ENCODE measurements at places on chromosomes 1 and 21.

DNA sequence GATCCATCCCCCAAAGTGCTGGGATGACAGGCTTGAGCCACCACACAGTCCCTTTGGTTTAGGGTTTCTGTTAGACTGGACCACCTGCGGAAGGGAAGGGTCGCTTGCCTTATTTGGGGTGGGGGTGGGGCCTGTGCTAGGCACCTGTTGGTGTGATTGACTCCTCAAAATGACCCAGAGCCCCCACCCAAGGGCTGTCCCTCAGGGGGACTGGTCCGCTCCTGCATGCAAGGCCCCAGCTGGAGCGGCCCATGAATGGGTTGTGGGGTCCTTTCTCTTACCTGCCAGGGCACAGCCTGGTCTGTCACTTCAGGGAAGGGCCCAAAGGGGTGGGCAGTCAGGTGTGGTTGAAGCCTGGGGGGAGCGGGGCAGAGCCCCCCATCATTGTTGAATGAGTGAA lies 1.8 kb upstream of the CSTB start:
- DNase-seq: no peak

GRCh38 chr21:19508844-19509243 lies 1105.3 kb upstream of the TMPRSS15 start:
- no peak for DNase-seq

DNA sequence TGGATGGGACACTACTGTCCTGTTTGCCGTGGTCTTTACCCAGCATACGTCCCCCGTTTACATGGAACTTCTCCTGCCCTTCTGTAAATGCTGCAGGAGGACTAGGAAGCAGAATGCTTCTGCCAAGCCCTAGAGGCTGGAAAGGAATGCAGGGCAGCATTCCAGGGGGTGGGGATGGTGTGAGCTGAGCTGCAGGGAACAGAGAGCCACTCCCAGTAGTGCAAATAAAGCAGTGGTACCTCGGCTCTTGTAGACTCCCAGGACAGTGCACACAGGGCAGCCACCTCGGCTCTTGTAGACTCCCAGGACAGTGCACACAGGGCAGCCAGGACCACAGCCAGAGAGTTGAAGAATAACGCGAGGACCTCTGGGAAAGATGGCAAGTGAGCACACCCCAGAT lies 35.4 kb downstream of the PTPRU start:
- no peak for DNase-seq

DNA sequence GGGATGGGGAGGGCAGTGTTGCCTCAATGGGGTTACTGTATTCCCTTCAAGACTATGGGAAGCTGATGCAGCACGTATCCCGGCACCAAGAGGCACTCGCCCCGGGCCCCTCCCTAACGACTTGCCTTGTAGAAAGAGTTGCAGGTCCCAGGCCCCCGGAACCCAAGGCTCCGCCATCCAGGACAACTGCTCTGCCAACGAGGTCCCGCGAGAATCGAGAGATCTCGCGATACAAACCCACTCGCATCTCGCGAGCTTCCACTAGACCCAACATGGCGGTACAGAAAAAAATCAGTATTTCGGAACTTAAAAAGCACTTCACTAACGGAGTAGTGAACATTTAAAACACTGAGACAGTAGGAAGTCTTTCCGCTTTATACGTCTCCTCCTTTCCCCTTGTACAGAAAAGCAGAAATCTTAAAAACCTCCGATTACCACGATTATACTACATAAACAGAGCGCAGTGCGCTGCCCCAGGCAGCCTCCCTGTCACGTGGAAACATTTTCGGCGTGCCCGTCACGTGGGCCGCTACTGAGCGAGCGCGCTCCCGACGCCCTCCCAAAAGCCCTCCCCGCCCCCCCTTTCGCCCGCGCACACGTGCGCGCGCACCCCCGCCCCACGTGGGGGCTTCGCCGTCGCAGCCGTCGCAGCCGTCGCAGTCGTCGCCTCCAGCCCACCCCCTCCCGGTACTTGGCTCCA lies at the start of gene ZZZ3:
ZZZ3 (minus strand) TSS at position 199 of the 700 bp plus-strand sequence. CDS start 49,304 bp downstream, outside the sequence.
- DNase-seq: peak; percentile 90

GRCh38 chr1:7810395-7810794 lies 26.3 kb downstream of the PER3 start:
- DNase-seq: peak; percentile 35

DNA sequence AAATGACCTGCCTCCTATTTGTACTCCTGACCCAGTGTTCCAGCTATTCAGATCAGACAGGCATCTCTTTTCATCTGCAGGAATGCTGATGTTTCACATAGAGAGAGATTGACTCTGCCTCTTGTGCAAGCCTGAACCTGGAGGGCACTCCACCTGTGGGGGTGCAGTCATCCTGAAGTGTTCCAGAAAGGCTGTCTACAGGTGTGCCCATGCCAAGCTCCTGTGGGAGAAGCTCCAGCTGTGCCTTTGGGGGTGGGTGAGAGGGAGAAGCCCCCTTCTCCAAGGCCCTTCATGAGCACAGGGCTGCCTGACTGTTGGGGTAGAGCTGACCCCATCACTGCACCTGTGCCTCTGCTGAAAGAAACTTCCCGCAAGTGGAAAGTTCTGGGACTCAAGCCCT lies 22.8 kb downstream of the IFI44 start:
- no peak for DNase-seq

GRCh38 chr1:98989556-98989907 lies 15.1 kb downstream of the PLPPR5 start:
- no peak for DNase-seq

GRCh38 chr1:216721863-216722262 lies 1.4 kb downstream of the ESRRG start:
- DNase-seq: no peak

GRCh38 chr1:7783178-7783711 lies 846 bp upstream of the PER3 start:
- peak; percentile 43 for DNase-seq

DNA sequence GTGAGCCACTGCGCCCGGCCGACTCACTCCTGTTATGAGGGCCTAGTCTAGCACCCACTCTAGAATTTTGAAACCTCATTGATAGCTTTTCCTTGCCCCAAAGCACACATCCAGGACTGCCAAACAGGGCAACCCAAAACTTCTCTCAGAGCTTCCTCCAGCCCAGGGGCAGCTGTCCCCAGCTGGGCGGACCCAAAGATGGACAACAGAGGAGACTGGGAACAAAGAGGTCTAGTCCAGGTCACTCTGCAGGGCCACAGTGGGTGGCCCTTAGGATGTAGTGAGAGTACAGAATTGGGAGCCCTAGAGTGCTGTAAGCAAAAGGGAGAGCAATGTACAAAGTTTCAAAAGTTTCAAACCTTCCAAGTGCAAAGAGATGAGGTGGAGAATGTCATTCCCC lies 1.2 kb downstream of the CD34 start:
- DNase-seq: no peak

DNA sequence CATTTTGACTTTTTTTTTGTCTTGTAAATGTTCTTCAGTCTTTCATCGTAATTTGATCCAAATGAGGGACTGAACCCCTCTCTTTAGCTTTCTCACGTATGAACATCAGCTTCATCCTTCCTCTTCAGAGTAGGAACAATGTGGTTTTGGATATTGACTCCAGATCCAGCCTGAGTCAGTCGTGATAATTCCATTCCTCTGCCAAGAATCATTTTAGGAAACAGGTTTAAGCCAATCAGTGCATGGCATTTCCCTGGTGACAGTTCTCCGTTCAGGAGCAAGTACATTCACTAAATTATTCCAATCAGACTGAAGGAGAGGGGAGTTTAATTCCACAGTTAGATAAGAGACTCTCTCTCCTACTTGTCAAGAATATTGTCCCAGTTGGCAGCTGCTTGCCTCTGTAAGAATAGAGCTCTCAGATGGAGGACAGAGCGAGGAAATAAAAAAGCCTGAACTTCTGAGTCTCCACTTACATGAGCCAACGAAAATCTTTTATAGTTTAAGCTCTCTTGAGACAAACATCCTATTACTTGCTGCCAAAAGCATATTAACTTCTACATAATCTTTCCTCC lies 18.6 kb downstream of the RHOU start:
- DNase-seq: no peak

DNA sequence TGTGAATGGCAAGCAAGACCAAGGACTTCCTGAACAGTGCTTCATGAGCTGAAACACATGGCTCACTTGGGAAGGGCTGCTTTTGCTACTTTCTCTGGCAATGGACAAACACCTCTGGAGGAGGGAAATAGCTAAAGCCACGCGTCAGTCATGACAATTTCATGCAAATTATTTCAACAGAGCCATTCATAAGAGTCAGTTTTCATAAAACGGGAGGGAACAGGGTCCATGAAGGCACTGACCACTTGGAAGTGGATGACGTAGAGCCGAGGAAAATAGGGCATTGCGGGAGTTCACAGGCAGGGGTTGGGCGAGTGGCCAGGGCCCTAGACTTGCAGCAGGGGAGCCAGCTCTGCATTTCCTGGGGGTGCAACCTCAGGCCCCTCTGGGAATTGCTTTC lies 43.9 kb downstream of the SDC3 start:
- no peak for DNase-seq

DNA sequence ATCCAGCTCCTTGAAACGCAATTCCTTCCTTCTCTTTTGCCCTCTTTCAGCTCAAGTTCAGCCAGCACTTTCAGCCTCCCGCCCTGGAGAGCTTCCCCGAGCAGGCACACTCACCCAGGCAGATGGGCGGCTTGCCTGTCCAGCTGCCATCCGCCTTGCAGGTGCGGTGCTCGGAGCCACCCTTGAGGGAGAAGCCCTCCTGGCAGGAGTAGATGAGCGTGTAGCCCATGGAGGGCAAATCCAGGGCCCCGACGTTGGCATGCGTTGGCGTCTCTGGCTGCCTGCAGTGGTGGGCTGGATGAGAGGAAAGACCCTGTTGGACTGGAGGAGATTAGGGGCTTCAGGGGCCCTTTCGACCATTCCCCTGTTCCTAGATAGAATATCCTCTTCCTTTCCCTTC lies 60.5 kb downstream of the ZSCAN20 start:
- DNase-seq: no peak

GRCh38 chr1:223126741-223127140 lies 16.3 kb downstream of the TLR5 start:
- no peak for DNase-seq

DNA sequence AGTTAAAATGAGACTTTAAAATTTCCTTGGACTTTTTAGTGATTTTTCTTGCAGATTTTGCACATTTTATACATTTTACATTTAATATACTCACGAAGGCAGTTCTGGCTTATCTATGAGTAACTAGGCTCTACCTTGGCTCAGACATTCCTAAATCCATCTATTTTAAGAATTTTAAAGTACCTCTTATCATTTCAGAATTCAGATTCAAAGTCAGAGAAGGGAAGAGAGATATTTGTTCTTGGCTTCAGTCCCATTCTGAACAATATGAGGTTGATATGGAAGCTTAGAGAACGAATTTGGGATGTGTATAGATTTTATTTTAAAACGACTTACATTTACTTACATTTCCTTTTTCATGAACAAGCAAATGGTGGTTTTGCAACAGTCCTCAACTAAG lies 230.2 kb downstream of the LMO4 start:
- DNase-seq: no peak

GRCh38 chr1:174224641-174225040 lies 65.3 kb downstream of the RABGAP1L start:
- no peak for DNase-seq

- no peak for DNase-seq
Measured at GRCh38 chr1:107552781-107553180, 411.9 kb downstream of the NTNG1 start.

DNA sequence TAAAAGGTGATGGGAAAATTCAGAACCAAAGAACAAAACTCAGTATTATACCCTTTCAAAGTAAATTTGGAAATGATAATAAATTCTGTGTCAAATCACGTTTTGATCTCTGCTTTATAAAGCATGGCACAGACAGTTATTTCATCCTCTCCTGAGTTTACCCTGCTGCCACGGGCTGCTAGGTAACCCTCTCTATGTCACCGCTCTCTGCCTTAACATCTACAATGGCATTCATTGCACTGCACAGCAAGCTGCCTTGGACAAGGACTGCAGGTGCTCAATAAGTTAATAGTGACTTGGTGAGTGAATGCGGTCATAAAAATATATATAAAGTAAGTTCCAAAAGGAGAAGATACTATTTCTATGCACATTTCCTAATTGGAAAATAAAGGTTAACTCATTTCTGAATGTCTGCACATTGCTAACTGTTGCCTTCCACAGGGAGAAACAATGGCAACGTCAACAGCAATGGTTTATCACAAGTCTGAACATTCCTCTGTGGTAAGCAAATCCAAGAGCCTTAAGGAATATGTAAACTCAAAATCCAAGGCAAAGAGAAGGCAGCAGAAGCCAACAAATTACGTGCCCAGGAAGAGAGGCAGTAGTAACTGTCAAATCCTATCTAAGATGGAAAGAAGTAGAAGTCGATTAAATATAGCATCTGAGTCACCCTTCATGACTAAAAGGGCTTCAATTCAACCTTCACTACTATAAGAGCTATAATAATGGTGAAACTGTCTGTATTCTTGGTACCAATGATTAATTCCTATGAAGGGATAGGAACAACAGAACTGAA lies 19.4 kb downstream of the FYB2 start:
- DNase-seq: no peak

GRCh38 chr1:166843769-166844596 lies 4.7 kb downstream of the POGK start:
- DNase-seq: no peak

Measured in stimulated activated CD4-positive, alpha-beta T cell treated with anti-CD3 and anti-CD28 coated beads, Interleukin-4, amount 100 ng/mL, for 24 hours (primary cell).